ENCODE measurements at places on chromosomes 5 and 9.

DNA sequence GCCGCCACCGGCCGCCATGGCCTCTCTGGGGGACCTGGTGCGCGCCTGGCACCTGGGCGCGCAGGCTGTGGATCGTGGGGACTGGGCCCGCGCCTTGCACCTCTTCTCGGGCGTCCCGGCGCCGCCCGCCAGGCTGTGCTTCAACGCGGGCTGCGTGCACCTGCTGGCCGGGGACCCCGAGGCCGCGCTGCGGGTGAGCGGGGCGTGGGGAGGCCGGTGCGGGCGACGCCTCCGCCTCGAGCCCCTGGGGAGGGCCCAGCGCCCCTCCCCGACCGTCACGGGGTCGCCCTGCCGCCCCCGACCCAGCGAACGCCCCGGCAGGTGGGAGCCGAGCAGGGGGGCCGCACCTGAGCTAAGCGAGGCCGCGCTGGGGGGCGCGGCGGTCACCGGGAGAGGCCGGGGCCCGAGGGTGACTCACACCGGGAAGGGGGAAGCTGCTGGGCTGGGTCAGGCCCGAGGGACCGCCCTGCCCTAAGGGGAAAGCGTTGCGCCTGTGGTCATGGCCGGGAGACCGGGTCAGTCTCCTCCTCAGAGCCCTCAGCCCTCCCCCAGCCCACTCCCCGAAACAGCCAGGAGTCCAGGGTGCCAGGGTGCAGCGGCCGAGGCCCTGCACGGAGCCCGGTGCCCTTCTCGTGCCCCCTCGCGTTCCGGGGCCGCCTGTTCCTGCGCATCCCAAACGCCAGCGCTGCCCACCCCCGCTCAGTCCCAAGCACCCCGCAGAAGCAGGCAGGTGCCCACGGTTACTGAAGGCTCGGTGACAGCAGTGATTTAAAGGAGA is 510 bp downstream of the NOXA1 start:
- DNase-seq = no peak

DNA sequence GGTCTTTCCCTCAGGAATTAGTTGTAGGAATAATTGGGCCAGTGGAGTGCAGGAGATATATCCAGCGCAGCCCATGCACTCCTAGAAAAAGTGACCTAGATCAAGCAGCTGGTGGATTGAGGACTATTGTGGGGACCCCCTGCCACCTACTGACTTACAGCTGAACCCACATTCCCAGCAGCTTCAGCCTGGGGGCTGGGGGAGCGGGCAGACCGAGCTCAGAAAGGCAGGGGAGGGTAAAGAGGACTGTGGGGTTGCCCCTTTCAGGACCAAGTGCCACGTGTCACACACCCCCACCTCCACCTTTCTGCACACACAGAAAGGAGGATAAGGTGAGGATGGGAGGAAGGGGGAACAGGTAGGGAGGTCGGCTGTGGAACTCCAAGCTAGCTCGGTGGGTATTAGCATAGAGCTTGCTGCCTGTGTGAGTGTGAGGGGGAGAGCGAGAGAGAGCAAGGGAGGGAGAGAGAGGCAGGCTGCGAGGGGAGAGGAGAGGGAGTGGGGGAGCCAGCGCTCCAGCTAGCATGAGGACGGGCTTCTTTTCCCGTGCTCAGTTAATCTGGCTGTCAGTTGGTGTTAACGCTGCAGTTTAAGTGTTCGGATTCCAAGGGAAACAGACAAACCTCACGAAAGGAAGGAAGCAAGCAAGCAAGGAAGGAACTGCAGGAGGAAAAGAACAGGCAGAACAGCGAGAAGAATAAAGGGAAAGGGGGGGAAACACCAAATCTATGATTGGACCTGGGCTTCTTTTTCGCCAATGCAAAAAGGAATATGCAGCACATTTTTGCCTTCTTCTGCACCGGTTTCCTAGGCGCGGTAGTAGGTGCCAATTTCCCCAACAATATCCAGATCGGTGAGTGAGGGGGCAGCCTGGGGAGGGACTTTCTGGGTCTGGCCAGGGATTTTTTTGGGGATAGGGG is at the start of gene GRIA1:
TSS of gene GRIA1 (plus strand) at position 553 of the 920 bp plus-strand sequence.
- no peak for DNase-seq

DNA sequence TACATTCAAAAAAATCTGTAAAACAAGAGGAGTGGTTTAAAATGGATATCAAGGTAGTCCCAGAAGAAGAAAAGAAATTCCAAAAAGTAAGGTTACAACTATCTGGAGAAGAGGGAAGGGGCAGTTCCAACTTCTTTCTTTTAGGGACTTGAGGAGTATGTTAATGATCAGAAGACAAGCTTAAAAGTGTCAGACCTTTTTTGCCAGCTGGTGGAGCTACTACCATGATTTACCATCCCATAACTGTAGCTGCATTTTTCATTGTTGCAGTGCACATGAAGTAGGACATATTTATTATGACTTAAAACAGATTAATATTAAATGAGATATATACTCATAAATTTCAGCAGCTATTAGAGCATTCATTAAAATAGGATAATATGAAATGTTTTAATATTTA is 158.5 kb upstream of the RGS7BP start:
- no peak for DNase-seq

- DNase-seq = no peak
Measured at GRCh38 chr5:179862891-179863290, 4.3 kb upstream of the MRNIP start.

- no peak for DNase-seq
Measured at GRCh38 chr5:44619875-44620610, 188.7 kb upstream of the MRPS30 start.

- no peak for DNase-seq
Measured at GRCh38 chr5:154262342-154262741, 71.8 kb downstream of the GALNT10 start.

GRCh38 chr9:102518324-102518723 is 476.8 kb upstream of the CYLC2 start:
- no peak for DNase-seq

DNA sequence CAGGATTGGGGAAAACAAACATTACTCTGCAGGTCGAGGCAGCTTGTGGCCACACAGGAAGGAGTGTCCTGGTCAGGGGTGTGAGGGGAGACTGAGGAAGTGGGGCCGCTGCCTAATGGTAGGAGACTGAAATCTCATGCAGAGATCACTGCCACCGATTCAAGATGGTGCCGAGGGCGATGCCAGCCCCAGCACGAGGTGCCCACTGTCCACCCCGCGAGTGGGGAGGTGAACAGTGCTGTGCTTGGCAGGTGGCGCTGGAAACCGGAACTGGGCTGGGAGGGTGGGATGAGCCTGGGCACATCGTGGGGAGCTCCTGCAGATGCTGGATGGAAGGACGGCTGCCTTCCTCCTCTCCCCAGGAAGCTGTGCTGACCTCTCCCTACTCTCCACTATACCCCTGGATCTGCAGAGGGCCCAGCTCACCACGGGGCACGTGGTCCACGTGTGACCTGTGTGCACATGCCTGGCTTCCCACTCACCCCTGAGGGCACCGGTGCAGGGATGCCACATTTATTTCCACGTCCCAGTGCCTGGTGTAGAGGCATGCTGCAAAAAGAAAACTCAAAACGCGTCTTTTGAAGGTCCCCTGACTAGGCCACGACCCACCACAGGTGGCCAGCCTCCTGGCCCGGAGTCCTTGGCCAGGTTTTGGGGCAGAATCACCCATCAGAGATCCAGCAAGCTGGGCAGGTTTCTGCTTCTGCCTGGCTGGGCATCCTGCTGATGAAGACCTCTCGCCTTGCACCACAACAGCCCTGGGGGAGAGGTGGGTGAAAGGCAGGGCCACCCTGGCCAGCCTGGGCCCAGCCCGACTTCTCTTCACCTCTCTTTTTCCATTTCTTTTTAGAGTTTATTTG is 71.7 kb upstream of the FCN1 start:
- DNase-seq = no peak

- no peak for DNase-seq
Measured at GRCh38 chr9:1980387-1980786, 34.8 kb upstream of the SMARCA2 start.

DNA sequence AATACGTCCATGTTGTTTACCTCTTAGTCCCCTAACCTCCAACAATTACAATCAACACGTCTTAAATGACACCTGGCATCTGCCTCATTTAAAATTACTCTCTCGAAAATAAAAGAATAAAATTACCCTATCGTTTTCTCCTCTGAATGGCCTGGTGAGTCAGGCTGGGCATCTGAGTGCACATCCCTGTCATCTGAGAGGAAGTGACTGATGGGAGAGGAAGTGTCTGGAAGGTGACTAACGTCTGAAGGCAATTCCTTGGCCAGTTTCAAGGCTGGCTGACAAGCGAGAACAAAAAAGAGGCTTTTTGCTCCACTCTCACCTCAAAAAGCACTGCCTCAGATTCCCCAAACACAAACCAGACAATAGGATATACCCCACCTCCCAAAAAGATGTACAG is 57.7 kb downstream of the MAPKAP1 start:
- no peak for DNase-seq

DNA sequence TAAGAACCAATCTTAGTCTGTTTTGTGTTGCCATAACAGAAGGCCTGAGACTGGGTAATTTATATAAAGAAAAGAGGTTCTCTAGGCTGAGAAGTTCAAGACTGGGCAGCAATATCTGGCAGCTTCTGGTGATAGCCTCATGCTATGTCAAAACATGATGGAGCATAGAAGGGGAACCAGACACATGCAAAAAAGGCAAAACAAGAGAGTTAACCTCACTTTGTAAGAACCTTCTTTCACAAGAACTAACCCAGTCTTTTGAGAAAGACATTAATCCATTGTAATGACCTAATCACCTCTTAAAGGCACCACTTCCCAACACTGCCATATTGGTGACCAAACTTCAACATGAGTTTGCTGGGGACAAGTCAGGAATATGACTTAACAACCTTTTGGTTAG is 37.3 kb downstream of the FSD1L start:
- no peak for DNase-seq

- no peak for DNase-seq
Measured at GRCh38 chr9:78144663-78145377, 91.1 kb upstream of the CEP78 start.

DNA sequence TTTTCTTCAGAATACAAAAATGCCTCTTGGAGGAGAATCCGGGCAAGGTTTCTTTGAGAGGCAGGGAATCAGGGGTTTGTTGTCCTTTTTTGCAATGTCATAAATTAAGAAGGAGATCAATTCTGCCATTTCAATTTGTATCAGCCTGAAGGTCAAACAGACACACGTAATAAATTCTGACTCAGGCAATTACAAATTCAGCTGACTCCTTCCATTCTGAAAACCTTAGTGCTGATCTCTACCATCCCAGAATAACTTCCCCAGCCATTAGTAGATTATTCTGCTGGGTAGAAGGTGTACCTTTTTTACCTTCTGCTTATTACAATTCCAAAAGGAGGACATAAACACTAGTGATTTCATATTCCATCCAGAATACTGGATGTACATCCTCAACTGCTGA is 516.6 kb downstream of the AGTPBP1 start:
- no peak for DNase-seq

GRCh38 chr9:18056993-18057369 is 417.0 kb upstream of the ADAMTSL1 start:
- DNase-seq = no peak

GRCh38 chr9:75960551-75960950 is 70.1 kb downstream of the PCSK5 start:
- no peak for DNase-seq

DNA sequence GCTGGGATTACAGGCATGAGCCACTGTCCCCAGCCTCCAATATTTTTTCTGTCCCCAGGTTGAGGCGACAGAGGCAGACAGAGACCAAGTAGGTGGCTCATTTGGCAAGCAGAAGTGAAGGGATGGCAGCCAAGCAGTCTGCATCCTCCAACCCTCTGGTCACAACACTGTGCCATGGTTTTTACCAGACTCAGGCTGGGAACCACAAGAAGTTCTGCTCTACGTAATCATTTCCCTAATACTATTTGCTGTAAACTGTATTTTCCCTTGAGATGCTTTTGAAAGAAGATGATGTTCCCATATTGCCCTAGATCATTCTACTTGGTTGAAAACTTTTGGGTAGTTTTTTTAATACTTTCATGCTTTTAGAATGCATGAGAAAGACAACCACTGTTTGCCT is 40.5 kb downstream of the PTTG1 start:
- no peak for DNase-seq

- no peak for DNase-seq
Measured at GRCh38 chr9:3931058-3931457, 368.8 kb downstream of the GLIS3 start.

GRCh38 chr5:74640954-74641734 is 616 bp upstream of the ENC1 start:
- DNase-seq = no peak

DNA sequence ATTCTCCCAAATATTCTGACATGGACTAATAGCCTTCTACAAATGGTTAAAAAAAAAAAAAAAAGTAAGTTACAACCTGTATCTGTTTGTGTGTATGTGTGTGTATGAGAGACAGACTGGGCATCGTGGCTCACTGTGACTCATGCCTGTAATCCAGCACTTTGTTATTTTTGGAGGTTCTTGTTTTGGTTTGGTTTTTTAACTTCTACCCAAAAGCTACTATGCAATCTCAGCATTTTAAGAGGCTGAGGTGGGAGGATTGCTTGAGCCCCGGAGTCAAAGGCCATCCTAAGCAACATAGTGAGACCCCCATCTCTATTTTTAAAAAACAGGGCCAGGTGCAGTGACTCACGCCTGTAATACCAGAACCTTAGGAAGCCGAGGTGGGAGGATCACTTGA is 17.6 kb upstream of the HAVCR1 start:
- DNase-seq = no peak

GRCh38 chr5:97458851-97459250 is 275.8 kb upstream of the RIOK2 start:
- DNase-seq = no peak

DNA sequence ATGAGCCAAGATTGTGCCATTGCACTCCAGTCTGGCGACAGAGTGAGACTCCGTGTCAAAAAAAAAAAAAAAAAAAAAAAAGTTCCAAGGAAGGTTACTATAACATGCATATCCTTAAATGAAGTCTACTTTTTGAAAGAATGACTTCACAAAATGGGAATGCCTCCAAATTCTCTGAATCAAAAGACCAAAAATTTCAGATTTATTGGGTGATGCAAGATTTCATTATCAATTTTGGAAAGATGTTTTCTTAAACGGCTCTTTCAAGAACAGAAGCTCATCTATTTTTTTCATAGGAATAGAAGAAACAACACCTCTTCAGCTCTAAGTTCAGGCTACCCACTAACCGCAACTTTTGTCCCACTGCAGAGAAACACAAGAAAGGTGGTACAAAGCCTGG is 69.9 kb downstream of the AUH start:
- no peak for DNase-seq

DNA sequence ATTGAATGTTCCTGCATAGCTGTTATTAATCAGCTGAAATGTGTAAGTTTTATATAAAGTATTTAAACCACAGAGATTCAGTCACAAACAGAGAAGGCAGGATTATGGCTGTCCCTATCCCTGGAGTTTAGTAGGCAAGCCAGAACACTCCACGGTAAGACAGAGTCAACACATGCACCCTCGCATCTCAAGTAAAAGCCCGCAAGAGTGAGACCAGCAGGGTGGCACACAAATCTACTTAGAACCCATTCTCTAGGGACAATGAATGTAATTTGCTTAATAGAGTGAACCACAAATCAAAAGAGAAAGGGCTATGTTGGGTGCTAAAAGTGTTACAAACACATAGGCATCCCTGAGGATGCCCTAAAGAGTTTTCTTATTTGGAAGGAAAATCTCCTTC is 35.1 kb downstream of the LPAR1 start:
- DNase-seq = no peak
